ENCODE measurements at places on chromosomes 3 and 15.

DNA sequence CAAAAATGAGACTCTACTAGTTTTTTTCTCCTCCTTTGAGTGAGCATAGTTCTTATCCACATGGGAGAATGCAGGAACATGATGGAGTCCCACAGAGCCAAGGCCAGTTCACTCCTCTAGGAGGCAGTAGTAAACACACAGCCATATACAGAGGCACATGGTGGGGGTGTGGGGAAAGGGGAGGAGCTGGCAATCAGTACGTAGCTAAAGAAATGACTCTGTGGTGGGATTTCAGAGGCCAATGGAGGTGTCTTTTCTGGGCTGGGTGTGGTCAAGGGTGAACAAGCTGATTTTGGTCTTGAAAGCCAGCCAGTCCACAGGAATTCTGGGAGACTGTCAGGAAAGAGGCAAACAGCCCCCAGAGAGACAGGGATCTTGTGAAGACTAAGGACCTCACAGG lies 6.6 kb upstream of the RAB11A start:
- peak; percentile 53 for DNase-seq

DNA sequence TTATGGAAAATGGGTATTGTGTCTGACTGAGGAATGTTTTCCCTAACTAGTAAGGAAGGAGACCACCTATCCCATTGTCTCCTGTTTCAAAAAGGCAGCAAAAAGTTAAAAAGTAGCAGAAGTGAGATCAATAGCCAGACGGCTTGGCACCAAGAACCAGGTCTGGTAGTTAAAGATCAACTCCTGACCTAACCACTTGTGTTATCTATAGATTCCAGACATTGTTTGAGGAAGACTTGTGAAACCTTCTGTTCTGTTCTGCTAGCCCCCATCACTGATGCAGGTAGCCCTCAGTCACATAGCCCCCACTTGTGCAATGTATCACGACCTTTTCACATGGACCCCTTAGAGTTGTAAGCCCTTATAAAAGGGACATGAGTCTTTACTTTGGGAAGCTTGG lies 46.3 kb upstream of the C2CD4B start:
- DNase-seq = no peak

DNA sequence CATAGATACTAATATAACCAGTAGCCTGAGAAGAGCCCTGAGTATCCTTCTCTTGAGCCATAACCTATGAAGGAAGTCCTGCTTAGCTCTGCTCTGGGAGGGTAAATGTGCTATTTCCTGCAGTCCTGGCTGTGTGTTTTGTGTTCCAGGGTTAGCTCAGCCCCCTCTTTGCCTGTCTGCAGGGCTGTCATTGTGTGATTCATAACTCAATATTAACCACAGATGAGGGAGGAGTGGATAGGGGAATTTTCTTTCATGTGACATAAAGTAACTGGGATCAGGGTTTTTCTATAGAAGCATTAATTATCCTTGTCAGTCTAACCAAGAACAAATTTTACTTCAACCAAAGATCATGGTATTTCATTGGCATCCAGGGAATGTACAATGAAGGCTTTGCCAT lies 183.3 kb upstream of the ZBTB20 start:
- DNase-seq = no peak

DNA sequence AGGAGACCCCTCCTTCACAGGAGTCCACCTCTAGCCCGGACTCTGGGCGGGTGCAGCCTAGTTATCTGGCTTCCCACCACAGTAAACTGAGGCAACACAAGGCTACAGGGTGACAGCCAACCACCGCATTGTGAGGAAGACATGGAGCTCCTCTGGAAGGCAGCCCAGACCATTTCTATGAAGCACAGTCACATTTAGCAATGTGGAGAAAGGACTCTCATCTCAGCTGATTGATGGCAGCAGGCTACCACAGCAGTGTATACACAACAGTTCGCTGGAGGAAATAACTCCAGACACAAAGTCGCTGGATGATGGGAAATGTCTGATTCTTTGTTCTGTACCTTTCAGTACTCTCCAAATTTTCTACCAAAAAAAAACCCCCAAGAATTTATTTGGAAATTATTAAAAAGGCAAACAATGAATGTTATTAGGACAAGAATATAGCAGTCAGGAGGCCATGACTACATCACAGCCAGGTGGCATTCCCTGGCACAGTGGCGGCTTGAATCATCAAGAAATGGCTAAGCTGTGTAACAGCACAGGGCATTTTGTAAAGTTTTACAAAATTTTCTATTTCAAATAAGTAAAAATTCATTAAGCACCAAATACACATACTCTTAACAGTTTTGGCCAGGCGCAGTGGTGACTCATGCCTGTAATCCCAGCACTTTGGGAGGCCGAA lies 40.1 kb downstream of the FAN1 start:
- no peak for DNase-seq

- no peak for DNase-seq
Measured at GRCh38 chr3:32593903-32594525, 23.4 kb upstream of the DYNC1LI1 start.

DNA sequence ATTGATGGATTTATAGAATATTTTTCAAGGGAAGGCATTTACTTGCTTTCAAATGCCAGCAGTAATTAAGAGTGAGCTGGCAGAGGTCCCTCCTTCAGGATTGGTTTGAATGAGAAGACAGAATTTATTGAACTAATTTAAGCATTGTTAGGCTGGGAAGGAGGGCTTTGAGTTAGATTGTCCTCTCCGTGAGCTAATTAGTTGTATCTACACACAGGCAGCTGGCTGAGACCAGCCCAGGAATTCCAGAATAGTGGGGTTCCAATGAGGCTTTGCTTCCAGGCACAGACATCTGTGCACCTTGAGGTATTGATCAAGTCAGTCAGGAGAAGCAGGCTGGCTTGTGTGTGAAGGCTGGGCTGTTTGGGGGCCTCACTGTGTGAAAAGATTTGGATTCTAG lies 124.0 kb upstream of the WNT5A start:
- DNase-seq = no peak

- no peak for DNase-seq
Measured at GRCh38 chr3:66255865-66256264, 35.1 kb downstream of the SLC25A26 start.

DNA sequence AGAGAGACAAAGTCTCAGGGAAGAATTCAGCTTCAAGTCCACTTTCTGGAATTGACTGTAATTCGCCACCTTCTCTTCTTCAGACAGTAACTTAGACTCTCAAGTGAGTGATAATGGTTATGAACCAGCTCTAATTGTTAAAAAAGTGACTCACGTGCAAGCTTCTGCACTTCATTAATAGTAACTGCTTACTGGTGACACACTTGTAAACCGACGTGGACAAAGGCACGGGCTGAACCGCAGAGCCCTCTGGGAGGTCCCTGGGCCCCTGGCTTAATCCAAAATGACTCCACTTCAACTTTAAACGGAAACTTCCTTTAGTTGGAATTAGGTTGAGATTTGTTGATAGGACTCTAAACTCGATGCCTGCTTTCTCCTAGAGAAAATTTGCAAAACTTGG lies 17.0 kb downstream of the MUC4 start:
- DNase-seq = no peak

Data from activated CD4-positive, alpha-beta T cell treated with anti-CD3 and anti-CD28 coated beads for 4 hours (primary cell).